Psoas muscle (tissue), 8 donors: ENCODE measurements at places on chromosomes 12 and 14. TPM values are rescaled to one million over a fixed set of nuclear protein-coding genes. Genes with fewer than 3 reads are reported as not detected.

GRCh38 chr12:45503899-45504298 lies 225.6 kb upstream of the ARID2 start:
- no peak overlapping the region for H3K4me3 ChIP-seq
- H3K27ac ChIP-seq, result no peak overlapping the region
- DNase-seq, result no peak
- H3K4me1 ChIP-seq, result no peaks in the 10 kb centered on the region
- no peaks in the 10 kb centered on the region for H3K27me3 ChIP-seq

- H3K27me3 ChIP-seq, result peaks cover 12% of the 10 kb centered on the region
- no peak overlapping the region for H3K27ac ChIP-seq
- H3K36me3 ChIP-seq, result no peaks in the 10 kb centered on the region
- no peaks in the 10 kb centered on the region for H3K4me1 ChIP-seq
- H3K4me3 ChIP-seq, result no peak overlapping the region
Observed at GRCh38 chr12:123895451-123895850, 77.2 kb downstream of the CCDC92 start.

GRCh38 chr12:116717466-116718437 lies 20.1 kb downstream of the SPRING1 start:
- peak; percentile 84 for DNase-seq
- peak overlapping the region; percentile 82 for H3K27ac ChIP-seq
- H3K4me3 ChIP-seq, result peak overlapping the region; percentile 57

DNA sequence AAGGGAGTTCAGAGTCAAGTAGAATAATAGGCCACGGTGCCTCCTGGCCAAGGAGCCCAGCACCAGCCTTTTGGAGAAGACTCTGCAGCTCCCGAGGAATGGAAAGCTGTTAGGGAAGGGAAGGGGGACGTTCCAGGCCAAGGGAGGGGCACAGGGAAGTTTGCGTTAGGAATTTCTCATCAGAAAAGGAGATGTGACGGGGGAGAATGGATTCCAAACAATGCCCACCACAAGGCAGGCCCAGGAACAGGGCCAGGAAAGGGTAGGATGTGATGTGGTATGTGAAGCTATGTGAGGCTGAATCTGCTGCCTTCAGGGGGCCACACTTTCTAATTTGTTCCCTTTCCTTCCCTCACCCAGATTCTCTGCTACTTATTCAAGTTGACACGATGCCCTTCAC lies 46.0 kb downstream of the DGLUCY start:
- peak overlapping the region; percentile 89 for H3K27ac ChIP-seq
- no peak overlapping the region for H3K4me3 ChIP-seq
- DNase-seq, result no peak
- H3K36me3 ChIP-seq, result peaks cover 3% of the 10 kb centered on the region

GRCh38 chr14:89451229-89451628 lies 34.2 kb upstream of the FOXN3 start:
- no peak overlapping the region for H3K4me3 ChIP-seq
- no peak for DNase-seq
- H3K27me3 ChIP-seq, result no peaks in the 10 kb centered on the region

GRCh38 chr12:104682790-104683279 lies 226.1 kb downstream of the CHST11 start:
- no peak overlapping the region for H3K4me3 ChIP-seq
- no peaks in the 10 kb centered on the region for H3K4me1 ChIP-seq
- no peak overlapping the region for H3K27ac ChIP-seq
- H3K27me3 ChIP-seq, result no peaks in the 10 kb centered on the region

GRCh38 chr14:23579739-23580138 lies 1.1 kb upstream of the JPH4 start:
- DNase-seq, result no peak
- peaks cover 63% of the 10 kb centered on the region for H3K27me3 ChIP-seq
- H3K4me3 ChIP-seq, result no peak overlapping the region
- H3K27ac ChIP-seq, result no peak overlapping the region

DNA sequence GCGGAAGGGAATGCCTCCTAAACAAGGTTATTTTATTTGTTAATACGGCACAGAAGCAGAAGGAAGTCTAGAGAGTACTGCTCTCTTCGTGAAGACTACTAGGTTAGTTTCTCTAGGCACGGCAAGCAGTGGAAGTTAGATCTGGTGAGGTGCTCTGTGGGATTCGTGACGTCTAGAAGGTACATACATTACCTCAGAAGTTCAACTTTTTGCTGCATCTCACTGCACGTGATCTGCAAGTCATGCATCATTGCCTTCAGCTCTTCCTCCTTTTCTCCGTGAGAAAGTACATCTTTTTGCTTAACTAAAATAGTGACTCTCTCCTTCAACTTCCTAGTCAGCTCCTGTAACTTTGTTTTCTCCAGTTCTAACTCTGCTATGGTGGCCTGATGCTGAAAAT lies 74.7 kb downstream of the NIN start:
- H3K27ac ChIP-seq, result no peak overlapping the region
- no peaks in the 10 kb centered on the region for H3K4me1 ChIP-seq
- no peaks in the 10 kb centered on the region for H3K27me3 ChIP-seq

- no peak overlapping the region for H3K4me3 ChIP-seq
- no peak overlapping the region for H3K27ac ChIP-seq
Observed at GRCh38 chr12:3604748-3605586, 114.0 kb downstream of the PRMT8 start.

DNA sequence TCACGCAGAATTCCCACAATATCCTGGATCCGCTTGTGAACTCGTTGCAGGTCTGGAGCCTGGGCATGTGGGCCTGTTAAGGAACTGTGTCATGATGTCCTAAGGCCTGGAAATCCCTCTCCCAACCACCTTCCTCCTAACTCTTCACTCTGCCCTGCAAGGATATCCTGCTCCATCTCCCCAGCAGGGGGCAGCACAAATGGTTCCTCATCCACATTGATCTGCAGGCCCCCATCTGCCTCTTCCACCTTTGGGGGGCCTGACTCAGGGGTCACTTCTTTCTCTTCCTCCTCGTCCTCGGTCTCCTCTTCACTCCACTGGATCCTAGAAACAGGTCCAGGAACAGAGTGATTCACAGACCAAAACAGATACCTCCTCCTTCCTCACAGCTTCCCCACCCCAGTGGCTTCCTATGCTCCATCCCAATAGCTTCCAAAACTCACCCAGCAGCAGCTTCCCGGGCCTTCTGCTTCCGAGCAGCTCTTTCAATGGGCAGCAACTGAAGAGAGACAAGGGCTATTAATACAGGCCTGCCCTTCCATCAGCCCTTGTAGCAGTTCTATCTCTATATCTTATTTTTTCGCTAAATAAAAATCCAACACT lies 4.5 kb downstream of the NOP2 start:
- H3K4me1 ChIP-seq, result peaks cover 5% of the 10 kb centered on the region
- H3K4me3 ChIP-seq, result no peak overlapping the region
- H3K36me3 ChIP-seq, result peaks cover 86% of the 10 kb centered on the region

GRCh38 chr14:98514016-98514415 lies 758.0 kb downstream of the BCL11B start:
- no peak overlapping the region for H3K27ac ChIP-seq
- no peak overlapping the region for H3K4me3 ChIP-seq
- H3K36me3 ChIP-seq, result no peaks in the 10 kb centered on the region
- no peak for DNase-seq

The P2RX2 gene
- not detected for total RNA-seq

- H3K4me3 ChIP-seq, result no peak overlapping the region
- no peak overlapping the region for H3K27ac ChIP-seq
- no peaks in the 10 kb centered on the region for H3K4me1 ChIP-seq
- H3K36me3 ChIP-seq, result no peaks in the 10 kb centered on the region
Observed at GRCh38 chr12:101050631-101051030, 159.4 kb downstream of the SLC5A8 start.

- no peaks in the 10 kb centered on the region for H3K27me3 ChIP-seq
- no peak overlapping the region for H3K4me3 ChIP-seq
- no peak for DNase-seq
- no peaks in the 10 kb centered on the region for H3K4me1 ChIP-seq
- no peaks in the 10 kb centered on the region for H3K36me3 ChIP-seq
Observed at GRCh38 chr12:73180734-73181133, 908.6 kb downstream of the TRHDE start.

DNA sequence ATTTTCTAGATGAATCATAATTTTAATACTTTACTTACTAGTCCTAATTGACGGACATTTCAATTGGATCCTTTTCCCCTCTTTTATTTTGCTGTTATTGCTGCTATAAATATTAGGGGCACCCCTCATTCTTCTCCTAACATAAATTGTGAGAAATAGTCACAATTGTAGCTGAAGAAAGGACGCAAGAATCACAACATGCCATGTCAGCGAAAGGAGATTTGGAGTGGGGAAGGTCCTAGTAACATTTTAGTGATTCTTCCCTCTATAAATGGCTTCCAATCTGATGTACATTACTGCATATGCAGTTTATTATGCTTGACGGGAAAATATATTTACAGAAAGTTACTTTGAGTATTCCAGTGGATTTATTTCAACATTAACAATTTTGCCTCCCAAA lies 7.7 kb upstream of the PLEKHH1 start:
- no peaks in the 10 kb centered on the region for H3K36me3 ChIP-seq
- no peak for DNase-seq
- no peak overlapping the region for H3K27ac ChIP-seq
- peaks cover 1% of the 10 kb centered on the region for H3K27me3 ChIP-seq

DNA sequence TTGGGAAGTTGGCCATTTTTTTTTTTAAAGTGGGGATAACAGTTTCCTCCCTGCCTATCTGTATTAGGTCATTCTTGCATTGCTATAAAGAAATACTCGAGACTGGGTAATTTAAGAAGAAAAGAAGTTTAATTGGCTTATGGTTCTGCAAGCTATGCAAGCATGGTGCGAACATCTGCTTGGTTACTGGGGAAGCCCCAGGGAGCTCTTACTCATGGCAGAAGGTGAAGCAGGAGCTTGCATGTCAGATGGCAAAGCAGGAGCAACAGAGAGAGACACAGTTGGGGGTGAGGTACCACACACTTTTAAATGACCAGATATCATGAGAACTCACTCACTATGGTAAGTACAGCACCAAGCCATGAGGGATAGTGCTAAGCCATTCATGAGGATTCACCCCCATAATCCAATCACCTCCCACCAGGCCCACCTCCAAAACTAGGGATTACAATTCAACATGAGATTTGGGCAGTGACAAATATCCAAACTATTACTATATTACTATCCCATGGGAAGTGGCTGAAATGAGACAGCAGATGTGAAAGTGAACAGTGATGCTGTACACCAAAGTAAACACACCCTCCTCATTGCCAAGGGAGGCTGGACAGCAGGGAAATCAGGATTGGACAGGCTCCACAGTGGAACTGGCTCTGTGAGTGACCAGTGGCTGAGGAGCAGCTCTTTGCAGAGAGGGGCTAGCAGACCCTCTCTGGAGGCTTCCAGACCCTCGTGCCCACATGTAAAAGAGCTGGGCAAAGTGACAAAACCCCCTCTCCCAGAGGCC lies 40.5 kb downstream of the CRACR2A start:
- no peak overlapping the region for H3K4me3 ChIP-seq
- H3K27me3 ChIP-seq, result no peaks in the 10 kb centered on the region
- no peaks in the 10 kb centered on the region for H3K4me1 ChIP-seq
- no peak for DNase-seq
- H3K27ac ChIP-seq, result no peak overlapping the region

DNA sequence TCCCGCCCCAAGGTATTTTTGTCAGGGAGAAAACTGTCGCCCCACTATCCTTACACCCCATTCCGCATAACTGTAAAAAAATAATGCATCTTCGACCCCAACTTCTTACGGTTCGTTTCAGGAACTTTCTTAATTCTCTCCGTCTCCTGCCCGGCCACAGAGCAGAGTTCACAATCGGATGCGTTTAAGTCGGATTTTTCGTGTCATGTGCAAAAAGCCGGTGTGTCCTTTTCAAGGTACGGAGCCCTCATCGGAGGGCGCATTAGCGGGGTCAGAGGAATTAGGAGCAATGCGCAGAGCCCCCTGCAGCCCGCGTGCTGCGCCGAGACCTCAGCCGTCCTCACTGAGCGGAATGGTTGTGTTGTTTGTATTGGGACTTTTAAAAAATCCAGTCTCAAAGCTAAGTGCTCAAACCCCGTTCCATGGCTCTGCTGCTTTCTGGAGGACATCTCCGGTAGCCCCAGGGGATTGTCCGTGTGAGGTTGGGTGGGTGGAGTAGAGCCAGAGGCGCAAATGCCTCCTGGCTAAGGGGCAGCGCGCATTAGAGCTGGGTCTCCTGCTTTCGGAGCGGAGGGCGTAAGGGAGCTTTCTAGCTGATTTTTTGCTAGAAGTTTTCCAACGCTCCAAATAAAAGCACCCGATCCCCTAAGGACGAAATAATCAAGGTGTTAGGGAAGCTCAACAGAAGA lies 3.9 kb upstream of the GSC start:
- no peak overlapping the region for H3K4me3 ChIP-seq
- no peaks in the 10 kb centered on the region for H3K36me3 ChIP-seq
- DNase-seq, result no peak
- H3K4me1 ChIP-seq, result peaks cover 1% of the 10 kb centered on the region
- no peak overlapping the region for H3K27ac ChIP-seq
- peaks cover 2% of the 10 kb centered on the region for H3K27me3 ChIP-seq
